ENCODE measurements at places on chromosomes 16 and 17. TPM values are rescaled to one million over a fixed set of nuclear protein-coding genes. Genes with fewer than 3 reads are reported as not detected.

Gene CACNG1
- not detected for total RNA-seq

Gene SULT1A1
- 3.6 TPM for total RNA-seq

Gene SP6
- total RNA-seq: not detected

Gene CACNG3
- total RNA-seq: not detected

Gene ARHGAP44
- total RNA-seq: 1.7 TPM

Gene OR1A1
- not detected for total RNA-seq

Gene SLC5A10
- under 0.01 TPM for total RNA-seq

Gene NXPH3
- 0.66 TPM for total RNA-seq

Gene CDH1
- total RNA-seq: under 0.01 TPM
